Pancreas (tissue), 10 donors: ENCODE measurements at places on chromosomes 1 and 21. TPM values are rescaled to one million over a fixed set of nuclear protein-coding genes. Genes with fewer than 3 reads are reported as not detected.

Gene TAS1R1
- total RNA-seq: not detected

- H3K27me3 ChIP-seq: no peaks in the 10 kb centered on the region
- no peak overlapping the region for H3K27ac ChIP-seq
- H3K4me3 ChIP-seq: no peak overlapping the region
Measured at GRCh38 chr1:6118415-6118814, 61.7 kb downstream of the CHD5 start.

Gene RXFP4
- 0.12 TPM for total RNA-seq

DNA sequence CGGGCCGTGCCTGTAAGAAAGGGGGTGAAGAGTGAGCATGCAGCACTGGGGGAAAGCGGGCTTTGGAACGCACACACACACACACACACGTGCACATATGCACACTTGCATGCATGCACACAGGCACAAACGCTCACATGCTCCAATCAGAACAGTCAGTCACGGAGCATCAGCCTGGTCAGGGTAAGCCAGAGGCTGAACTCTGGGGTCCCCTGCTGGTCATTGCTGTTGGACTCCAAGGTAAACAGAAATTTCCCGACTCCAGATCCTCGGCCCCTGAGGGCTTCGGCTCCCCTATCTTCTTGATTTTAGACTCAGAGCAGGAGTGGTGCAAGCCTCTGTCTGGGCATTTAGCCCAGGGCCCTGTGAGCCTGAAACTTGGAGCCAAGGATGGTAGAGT, 54.2 kb downstream of the SYT2 start:
- no peak overlapping the region for H3K4me3 ChIP-seq
- H3K36me3 ChIP-seq: no peaks in the 10 kb centered on the region
- no peak for DNase-seq
- H3K27ac ChIP-seq: no peak overlapping the region
- no peaks in the 10 kb centered on the region for H3K4me1 ChIP-seq

Gene PAQR6
- total RNA-seq: 1.1 TPM

DNA sequence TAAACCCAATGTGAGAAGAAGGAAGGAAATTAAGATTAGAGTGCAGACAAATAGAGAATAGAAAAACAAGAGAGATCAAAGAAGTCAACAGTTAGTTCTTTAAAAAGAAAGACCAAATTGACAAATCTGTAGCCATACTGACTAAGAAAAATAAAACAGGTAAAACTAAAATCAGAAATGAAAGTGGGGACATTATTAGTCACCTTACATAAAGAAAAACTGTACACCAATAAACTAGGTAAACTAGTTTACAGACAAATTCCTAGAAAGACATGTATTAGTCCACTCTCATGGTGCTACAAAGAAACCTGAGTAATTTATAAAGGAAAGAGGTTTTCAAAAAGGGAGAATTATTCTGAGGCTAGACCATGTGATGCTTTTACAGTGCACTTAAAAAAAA, 22.3 kb downstream of the BLZF1 start:
- no peak for DNase-seq
- no peaks in the 10 kb centered on the region for H3K27me3 ChIP-seq
- peaks cover 8% of the 10 kb centered on the region for H3K36me3 ChIP-seq

Gene BMP8A
- total RNA-seq: 3.8 TPM

- no peaks in the 10 kb centered on the region for H3K36me3 ChIP-seq
- no peak overlapping the region for H3K27ac ChIP-seq
- no peaks in the 10 kb centered on the region for H3K27me3 ChIP-seq
- peaks cover 3% of the 10 kb centered on the region for H3K4me1 ChIP-seq
Measured at GRCh38 chr1:3428899-3429298, 25.6 kb upstream of the ARHGEF16 start.

DNA sequence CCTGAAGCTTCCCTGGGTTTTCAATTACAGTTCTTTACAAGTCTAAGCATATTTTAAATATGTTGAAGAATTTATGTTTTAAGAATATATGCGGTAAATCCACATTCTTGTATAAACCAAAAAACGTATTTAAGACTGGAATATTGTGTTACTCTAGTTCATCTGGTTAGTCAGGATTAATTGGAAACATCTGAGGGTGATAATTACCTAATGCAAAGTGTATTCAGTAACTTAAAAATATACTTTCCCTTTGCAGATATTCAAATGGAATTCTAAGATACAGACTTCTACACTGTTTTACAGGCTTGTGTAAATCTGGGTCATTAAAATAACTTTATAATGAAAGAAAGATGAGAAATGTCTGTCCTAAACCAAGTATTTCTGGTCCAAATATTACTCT, 302.0 kb downstream of the VAV3 start:
- H3K4me1 ChIP-seq: no peaks in the 10 kb centered on the region
- no peak for DNase-seq
- no peak overlapping the region for H3K4me3 ChIP-seq
- no peaks in the 10 kb centered on the region for H3K27me3 ChIP-seq
- no peak overlapping the region for H3K27ac ChIP-seq

GRCh38 chr1:213697192-213697802, 290.5 kb upstream of the PROX1 start:
- no peaks in the 10 kb centered on the region for H3K4me1 ChIP-seq
- H3K27me3 ChIP-seq: no peaks in the 10 kb centered on the region
- no peak for DNase-seq

Gene SMCP
- not detected for total RNA-seq

Gene HES3
- total RNA-seq: not detected

Gene ADAMTSL4
- total RNA-seq: 1.5 TPM

Gene IFFO2
- total RNA-seq: 38.4 TPM

- DNase-seq: peak; percentile 74
- H3K36me3 ChIP-seq: no peaks in the 10 kb centered on the region
Measured at GRCh38 chr1:1543706-1544099, 3.3 kb upstream of the TMEM240 start.

Gene IL20
- not detected for total RNA-seq

GRCh38 chr21:9759972-9760371, 761.4 kb upstream of the TPTE start:
- H3K4me1 ChIP-seq: no peaks in the 10 kb centered on the region
- no peak overlapping the region for H3K4me3 ChIP-seq
- H3K27ac ChIP-seq: no peak overlapping the region
- H3K27me3 ChIP-seq: peaks cover 7% of the 10 kb centered on the region
- no peaks in the 10 kb centered on the region for H3K36me3 ChIP-seq

DNA sequence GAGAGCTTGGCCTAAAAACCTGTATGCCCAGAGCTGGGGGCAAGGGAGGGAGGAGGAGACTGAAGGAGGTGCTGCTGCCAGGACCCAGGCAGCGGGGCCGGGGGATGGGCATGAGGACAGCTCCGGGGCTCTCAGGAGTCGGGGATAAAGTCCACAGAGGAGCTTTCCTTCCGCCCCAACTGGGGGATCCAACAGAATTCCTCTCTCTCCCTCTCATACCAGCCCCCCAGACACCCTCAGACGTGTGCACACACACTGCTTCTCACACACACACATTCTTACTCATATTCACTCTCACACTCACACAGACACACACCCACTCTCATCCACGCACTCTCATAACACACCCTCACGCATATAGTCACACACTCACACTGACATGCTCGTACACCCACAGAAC, 39.1 kb downstream of the SYF2 start:
- no peak overlapping the region for H3K4me3 ChIP-seq
- H3K36me3 ChIP-seq: no peaks in the 10 kb centered on the region
- H3K4me1 ChIP-seq: no peaks in the 10 kb centered on the region
- DNase-seq: no peak
- no peak overlapping the region for H3K27ac ChIP-seq

- no peak for DNase-seq
- H3K4me3 ChIP-seq: no peak overlapping the region
- no peaks in the 10 kb centered on the region for H3K36me3 ChIP-seq
- H3K27me3 ChIP-seq: no peaks in the 10 kb centered on the region
- H3K27ac ChIP-seq: no peak overlapping the region
Measured at GRCh38 chr1:209733409-209734192, 22.3 kb upstream of the TRAF3IP3 start.

GRCh38 chr1:235945775-235946570, 79.3 kb upstream of the LYST start:
- no peak overlapping the region for H3K27ac ChIP-seq
- no peaks in the 10 kb centered on the region for H3K4me1 ChIP-seq
- H3K27me3 ChIP-seq: no peaks in the 10 kb centered on the region
- H3K36me3 ChIP-seq: no peaks in the 10 kb centered on the region

GRCh38 chr1:40802742-40803113, 19.1 kb downstream of the KCNQ4 start:
- H3K27me3 ChIP-seq: no peaks in the 10 kb centered on the region
- H3K4me1 ChIP-seq: peaks cover 9% of the 10 kb centered on the region
- peak overlapping the region; percentile 29 for H3K27ac ChIP-seq
- no peak for DNase-seq
- H3K4me3 ChIP-seq: no peak overlapping the region

DNA sequence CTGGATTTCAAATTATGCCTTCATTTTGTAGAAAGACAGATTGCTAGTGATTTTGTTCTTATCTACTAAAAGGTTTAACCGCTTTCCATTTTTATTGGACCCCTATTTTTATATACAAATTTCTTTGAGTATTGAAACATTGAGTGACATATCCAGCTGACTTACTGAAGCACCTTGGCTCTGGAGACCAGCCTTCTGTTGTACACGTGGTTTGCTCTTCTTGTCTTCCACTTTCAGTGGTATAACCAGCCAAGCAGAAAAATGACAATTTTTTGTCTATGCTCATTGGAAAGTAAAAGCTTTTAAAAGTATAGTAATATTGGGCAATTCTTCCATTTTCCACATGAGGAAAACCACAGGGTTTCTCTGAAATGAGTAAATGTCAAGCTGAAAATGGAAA, 4.4 kb downstream of the F13B start:
- H3K4me3 ChIP-seq: no peak overlapping the region
- no peak for DNase-seq
- H3K36me3 ChIP-seq: no peaks in the 10 kb centered on the region
- H3K27ac ChIP-seq: no peak overlapping the region

Gene RHD
- not detected for total RNA-seq

Gene PLD5
- 0.71 TPM for total RNA-seq

DNA sequence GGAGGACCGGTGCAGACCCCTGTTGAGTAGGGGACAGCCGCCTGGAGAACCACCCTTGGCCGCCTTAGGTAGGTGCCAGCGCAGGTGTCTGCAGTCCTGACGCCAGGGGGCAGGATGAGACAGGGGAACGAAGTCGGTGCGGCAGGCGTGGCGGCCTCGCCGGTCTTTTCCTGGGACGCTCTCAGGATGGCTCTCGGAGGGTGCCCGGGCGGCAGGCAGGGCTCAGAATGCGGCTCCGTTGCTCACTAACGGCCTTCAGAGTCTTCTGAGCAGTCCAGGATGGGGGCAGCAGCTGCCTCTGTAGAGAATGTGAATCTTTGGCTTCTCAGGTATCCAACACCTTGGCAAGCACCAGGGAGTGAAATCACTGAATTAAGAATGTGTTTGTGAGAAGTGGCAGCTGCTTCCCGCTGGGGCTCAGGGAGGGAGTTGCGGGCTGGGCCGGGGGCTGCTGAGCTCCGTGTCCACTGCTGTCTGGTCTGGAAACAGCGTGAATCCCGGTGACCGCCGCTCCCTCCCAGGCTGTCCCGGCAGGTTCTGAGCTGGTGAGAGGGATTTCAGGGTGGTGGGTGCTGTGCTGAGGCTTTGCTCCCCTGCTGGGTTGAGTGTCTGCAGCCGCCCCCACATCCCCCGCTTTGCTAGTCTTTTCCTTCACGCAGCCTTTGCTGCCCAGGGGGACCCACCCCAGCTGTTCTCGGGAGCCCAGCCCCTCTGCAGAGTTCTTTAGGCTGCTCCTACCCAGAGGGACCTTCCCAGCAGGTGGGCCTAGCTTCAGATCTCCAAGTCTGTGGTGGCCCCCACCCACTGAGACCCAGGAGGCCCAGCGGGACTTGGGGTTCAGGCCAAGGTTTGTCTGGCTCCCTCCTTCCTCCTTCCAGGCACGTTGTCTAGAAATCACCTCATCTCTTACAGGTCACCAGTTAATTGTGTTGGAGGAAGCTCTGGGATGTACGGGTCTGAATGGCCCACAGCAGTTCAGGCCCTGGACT, 11.1 kb upstream of the C1orf174 start:
- H3K27ac ChIP-seq: no peak overlapping the region
- no peaks in the 10 kb centered on the region for H3K4me1 ChIP-seq
- H3K27me3 ChIP-seq: no peaks in the 10 kb centered on the region
- no peak overlapping the region for H3K4me3 ChIP-seq
- DNase-seq: peak; percentile 82

DNA sequence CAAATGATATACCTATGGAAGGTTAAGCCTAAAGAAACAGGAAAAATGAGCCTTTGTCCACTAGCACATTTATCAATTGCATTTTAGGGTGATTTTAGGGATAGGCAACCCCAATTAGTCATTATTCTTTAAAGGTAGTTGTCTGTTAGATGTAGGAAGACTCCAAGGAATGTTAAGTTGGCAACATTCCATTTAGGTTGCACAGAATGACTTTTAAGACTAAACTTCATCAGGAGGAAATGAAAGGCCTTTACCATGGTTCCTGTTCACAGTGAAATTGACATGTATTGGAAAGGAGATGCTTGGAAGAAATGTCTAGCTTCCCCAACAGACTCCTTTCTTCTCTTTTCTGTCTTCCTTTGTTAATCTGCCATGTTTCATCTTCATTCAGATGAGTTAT, 1.6 kb upstream of the APOBEC4 start:
- H3K27ac ChIP-seq: no peak overlapping the region
- no peaks in the 10 kb centered on the region for H3K36me3 ChIP-seq
- no peak overlapping the region for H3K4me3 ChIP-seq
- no peak for DNase-seq

- H3K27me3 ChIP-seq: no peaks in the 10 kb centered on the region
- H3K4me3 ChIP-seq: no peak overlapping the region
- no peak overlapping the region for H3K27ac ChIP-seq
- DNase-seq: no peak
Measured at GRCh38 chr1:162385280-162385623, 3.7 kb downstream of the C1orf226 start.

GRCh38 chr1:101964708-101965107, 32.0 kb downstream of the OLFM3 start:
- no peak for DNase-seq
- no peak overlapping the region for H3K4me3 ChIP-seq
- no peaks in the 10 kb centered on the region for H3K36me3 ChIP-seq
- H3K4me1 ChIP-seq: no peaks in the 10 kb centered on the region

DNA sequence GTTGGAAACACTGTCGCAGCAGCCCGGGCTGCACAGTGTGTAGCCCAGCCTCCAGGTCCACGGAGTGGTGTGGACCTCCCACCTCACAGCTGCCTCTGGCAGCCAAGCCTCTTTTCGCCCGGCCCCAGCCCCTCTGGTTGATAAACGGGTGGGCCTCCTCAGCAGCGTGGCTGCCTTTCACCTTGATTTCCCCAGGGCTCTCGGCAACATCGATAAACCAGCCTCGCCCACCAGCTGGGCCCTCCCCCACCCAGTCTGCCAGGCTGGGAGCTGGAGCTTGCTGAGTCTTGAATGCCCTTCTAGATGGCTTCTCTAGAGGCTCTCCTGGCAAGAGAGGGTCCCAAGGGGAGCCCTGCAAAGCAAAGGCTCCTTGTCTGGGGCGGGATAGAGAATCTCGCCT, 31.0 kb upstream of the LHX4 start:
- H3K36me3 ChIP-seq: no peaks in the 10 kb centered on the region
- no peak overlapping the region for H3K27ac ChIP-seq

DNA sequence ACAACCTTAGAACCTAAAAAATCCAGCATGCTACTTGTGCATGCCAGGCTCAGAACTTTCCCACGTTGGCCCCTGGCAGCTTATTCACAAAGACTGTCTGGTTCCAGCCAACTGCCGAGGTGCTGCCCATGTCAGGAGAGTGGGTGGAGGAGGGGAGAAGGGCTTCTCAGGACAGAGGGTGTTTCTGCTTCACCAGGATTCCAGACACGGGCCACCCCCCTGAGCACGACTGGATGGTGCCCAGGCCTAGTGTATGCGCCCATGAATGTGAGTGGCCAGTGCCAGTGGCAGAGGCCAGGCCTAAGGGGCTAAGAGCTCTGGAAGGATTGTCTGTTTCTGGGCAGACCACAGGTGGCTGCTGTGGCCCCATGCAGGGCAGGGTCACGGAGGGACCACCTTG, 148.2 kb upstream of the COL6A1 start:
- no peaks in the 10 kb centered on the region for H3K27me3 ChIP-seq
- H3K27ac ChIP-seq: no peak overlapping the region
- H3K4me3 ChIP-seq: no peak overlapping the region
